ENCODE measurements at places on chromosomes 5 and 9.
A peak's percentile ranks its signal among the peaks of the same experiment; 100 is the strongest.

- DNase-seq = no peak
Observed at GRCh38 chr9:133269537-133270362, 5.3 kb downstream of the ABO start.

DNA sequence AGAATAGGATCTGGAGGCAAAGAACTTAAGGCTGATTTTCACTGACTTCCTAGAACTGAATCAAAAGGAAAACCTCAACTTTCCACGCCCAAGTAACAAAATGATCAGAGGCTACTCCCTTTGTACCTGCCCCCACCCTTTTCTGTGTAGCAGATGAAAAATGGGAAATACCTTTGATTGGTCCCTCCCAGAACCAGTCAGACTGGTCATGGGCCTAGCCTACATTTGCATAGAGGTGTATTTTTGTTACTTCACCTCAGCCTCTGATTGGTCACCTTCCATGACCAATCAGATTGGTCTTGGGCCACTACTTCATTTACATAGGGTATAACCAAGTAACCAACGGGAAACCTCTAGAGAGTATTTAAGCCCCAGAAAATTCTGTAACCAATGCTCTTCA, 1553.5 kb upstream of the C9orf72 start:
- DNase-seq = no peak

DNA sequence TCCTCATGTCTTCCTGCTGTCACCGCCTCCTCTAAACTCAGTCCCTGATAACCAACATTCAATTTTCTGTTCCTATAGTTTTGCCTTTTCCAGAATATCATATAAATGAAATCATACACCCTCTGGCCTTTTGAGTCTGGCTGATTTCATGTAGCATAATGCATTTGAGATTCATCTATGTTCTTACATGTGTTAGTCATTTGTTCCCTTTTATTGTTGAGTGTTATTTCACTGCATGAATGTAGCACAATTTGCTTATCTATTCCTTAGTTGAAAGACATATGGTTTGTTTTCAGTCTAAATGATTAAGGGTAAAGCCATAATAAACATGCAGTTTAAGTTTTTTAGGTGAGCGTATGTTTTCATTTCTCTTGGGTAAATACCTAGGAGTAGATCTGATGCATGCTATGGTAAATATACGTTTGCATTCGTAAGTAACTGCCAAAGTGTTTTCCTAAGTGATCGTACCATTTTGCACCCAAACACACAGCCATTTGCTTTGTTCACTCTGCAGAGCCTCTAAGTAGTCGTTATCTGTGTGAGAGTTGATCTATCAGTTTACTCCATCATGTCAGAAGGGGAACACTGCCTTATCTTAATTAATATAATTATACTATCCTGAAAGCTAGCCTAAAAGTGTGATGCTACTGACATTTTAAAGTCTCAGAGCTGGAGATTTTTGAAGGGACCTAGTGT, 460.8 kb downstream of the DMAC1 start:
- DNase-seq = no peak

DNA sequence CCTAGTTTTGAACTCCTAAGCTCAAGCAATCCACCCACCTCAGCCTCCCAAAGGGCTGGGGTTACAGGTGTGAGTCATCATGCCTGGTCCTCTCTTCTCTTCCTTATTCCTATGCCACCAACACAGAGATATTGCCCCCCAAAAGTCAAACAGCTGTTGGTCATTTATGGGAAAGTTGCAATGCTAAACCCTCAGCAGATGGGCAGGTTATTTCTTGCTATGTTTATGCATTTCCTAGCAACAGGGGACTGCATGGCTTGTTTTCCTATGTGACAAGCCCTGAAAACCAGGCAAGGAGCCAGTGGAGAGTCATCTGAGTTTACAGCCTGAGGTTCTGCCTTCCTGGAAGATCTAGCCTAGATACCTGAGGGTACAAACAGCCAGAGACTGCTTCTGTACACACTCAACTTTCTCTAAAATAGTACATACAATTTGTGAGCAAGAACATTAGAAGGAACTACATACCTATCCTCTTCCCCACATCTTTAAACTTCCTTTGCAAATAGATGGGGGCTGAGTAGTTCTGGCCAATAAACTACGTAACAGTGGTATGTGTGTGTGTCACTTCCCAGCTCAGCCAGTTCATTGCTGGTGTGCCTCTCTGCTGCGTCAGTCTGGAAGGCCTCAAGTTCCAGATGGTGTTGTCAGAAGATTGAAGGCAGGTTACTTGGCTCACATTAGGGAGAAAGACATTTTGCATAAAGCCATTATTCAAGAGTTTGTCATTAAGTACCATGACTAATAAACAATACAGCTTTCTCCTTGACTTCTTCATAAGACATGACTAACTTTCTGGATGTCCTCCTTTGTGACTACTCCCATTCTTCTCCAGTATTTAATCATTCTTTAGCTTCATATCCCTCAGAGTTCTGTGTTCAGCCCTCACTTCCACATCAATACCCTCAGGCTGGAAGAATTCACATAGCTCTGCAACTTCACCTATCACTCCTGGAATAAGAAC, 65.3 kb downstream of the CSNK1A1 start:
- DNase-seq = no peak

DNA sequence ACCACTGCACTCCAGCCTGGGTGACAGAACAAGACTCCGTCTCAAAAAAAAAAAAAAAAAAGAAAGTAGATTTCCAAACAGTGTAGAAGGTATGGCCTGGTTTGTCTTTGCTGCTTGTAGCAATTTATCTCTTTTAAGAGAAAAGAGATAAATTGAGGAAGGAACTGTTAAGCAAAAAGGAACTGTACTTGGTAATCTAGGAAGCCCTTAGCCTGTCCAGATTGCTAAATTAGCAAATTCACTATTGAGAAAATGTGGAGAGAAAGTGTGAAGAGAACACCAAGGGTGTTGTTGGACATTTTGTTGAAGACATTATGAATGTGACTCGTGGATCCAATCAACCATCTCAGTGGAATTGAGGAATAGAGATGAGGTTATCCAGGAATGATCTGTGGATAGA, 13.0 kb upstream of the SUSD3 start:
- DNase-seq = no peak

DNA sequence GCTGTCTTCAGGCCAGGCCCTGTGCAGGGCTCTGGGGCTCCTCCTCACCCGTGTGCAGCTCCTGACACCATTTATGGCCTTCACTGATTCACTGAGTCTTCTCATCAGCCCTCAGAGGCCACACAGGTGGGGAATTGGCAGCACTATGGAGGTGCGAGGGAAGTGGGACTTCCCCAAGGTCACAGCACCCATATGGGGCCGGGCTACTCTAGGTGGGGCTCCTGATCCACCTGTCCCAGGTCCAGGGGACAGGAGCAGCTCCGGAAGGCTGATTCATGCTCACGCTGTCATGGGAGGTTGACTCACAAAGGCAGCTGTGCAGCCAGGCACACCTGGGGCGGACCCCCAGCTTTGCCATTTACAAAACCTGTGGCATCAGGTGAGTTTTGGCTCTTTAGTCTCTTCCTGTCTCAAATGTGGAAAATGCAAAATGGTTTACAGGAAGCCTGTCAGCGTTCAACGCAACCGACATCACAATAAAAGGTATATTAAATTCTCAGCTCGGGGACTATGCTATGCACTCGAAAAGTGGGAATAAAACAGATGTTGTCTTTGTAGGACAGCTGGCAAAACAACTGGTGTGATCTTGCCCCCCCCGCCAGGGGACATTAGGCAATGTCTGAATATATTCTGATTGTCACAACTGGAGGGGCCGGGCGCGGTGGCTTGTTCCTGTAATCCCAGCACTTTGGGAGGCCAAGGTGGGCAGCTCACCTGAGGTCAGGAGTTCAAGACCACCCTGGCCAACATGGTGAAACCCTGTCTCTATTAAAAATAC, 15.0 kb downstream of the NAIF1 start:
- no peak for DNase-seq

DNA sequence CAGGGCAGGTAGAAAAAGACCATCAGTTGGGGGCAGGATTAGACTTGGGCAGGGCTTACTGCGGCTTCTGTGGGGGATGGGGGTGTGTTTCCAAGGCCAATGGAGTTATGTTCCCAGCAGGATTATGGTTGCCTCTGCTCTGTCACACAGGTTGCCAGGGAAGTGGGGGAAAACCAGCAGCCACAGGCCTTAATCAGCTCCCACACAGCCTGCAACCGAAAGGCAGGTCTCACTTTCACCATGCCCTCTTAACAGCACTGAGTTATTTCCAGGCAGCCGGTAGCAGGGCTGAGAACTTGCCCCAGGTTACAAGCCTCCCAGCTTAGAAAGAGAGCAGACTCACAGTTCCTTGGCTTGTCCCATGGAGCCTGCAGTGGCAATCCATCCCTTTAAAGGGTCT, 205.5 kb downstream of the FGF10 start:
- DNase-seq = no peak

- no peak for DNase-seq
Observed at GRCh38 chr5:98933445-98934072, 4.8 kb upstream of the CHD1 start.

- no peak for DNase-seq
Observed at GRCh38 chr9:5563417-5563815, 53.1 kb downstream of the PDCD1LG2 start.

DNA sequence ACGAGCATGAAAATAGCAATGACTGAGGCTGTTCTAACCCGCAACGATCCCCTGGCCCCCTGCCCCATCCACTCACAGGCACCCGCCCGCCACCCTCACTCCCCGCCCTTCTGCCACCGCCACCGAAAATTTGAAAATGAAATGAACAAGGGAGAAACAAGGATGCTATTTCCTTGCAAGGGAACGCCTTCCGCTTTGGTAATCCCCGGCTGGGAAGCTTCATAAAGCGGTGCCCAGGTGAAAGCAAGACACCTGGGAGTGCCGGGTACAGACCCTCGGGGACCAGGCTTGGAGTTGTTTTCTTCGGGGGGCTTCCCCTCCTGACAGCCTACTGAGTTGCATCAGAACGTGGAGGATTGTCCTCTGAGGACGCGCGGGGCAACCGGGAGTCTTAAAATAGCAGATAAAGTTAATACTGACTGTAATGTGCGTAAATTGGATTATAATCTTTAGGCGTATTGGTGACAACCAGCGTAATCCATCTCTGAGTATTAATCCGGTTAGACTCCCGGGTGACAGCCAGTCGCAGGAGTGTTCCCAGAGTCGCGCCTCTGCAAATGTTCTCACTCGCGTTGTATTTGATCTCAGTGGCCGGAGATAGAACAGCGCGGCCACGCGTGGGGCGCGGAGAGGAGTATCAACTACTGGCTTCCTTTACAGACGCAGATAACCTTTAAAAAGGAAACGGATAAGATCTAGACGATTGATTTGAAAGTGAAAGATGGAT, 885 bp upstream of the MLLT3 start:
- DNase-seq = peak; percentile 36

DNA sequence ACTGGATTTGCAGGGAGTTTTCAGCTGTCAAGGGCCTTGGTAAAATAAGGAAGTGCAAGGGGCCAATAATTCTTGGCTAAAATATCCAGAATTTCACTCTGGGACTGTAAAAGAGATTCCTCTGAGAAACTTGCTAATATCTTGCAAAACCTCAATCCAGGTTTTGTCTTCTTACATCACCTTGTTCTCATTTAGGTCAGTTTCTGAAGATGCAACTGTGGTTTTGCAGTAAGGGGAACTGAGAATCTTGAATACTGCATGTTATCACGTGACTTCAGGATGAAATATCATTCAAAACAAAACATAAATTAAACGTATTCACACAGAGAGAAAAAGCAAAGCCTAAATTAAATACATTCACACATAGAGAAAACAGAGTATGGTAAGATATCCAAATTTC, 35.0 kb upstream of the RIC1 start:
- DNase-seq = no peak

DNA sequence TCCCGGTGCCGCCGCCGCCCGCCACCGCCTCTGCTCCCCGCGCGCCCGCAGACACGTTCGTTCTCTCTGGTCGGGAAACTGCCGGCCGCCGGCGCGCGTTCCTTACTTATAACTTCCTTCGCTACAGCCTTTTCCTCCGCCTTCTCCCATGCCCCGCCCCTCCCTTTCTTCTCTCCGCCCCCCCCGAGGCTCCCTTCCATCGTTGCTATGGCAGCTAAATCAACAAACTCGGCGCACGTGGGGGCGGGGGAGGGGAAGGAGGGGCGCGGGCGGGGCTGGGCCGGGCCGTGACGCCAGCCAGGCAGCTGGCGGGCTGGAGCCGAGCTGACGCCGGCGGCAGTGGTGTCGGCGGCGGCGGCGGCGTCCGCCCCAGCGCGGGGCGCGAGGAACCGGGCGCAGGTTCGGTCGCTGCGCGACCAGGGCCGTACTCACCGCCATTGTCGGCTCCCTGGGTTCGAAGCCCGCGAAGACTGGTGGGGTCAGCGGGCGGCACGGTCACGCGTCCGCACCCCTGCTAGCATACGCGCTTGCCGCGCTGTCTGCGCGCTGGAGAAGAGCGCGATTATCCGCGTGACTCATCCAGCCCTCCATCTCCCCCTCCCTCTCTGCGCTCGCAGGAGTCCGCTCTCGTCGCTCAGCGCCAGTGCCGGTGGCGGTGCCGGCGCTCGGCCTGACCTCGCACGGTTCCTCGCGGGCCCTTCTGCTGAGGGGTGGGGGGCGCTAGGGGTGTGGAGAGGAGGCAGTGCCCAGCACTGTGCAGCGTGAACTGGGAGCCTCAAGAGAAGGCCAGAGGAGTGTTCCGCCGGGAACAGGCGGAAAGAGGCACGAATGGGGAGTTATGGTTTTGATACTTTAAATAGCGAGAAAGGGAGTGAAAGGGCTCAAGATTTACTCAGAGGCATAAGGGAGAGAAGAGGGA, at the start of gene KLF4:
Gene KLF4, minus strand, starts transcription at position 83 of the 919 bp plus-strand sequence. CDS start 597 bp downstream, outside the sequence.
- peak; percentile 61 for DNase-seq

- DNase-seq = no peak
Observed at GRCh38 chr5:31855134-31856040, 216.5 kb downstream of the PDZD2 start.

DNA sequence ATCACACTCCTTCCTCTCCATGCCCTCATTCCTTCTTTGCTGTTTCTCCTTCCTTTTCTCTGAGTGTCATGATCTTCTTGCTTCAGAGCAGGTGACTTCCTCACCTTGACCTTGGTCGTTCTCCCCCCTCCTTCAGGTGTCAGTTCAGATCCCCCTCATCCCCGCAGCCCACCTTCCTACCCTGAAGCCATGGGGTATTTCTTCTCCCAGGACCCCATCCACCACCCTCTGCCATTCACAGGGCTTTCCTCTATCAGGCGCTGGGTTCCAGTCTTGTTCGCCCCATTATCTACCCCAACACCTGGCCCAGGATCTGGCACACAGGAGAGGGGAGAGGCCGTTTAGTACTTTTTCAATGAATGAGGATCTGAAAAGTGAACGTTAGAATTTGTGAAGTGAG, 101.0 kb downstream of the NSG2 start:
- no peak for DNase-seq

DNA sequence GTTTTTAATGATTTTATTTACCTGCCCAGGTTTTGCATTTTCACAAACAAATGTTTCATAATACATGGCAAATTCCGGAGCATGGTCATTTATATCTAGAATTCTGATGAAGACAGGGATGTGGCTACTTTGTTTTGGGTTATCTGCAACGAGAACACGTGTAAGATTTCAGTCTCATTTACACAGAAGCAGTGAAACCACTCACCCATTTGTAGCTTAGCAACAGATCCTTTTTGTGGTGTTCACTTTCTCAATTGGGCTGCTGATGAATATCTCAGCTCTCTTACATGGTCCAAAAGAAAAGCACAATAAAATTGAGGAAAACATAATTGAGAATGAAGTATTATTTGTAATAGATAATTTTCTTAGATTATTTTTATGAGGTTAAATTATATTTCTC, 148.6 kb downstream of the CDH9 start:
- DNase-seq = no peak

Measured in stimulated activated CD4-positive, alpha-beta T cell treated with anti-CD3 and anti-CD28 coated beads, Interleukin-4, amount 100 ng/mL, for 48 hours (primary cell).